Prostate gland (tissue), 2 donors: ENCODE measurements at places on chromosomes 5 and 9.

- no peak overlapping the region for H3K4me3 ChIP-seq
- H3K27ac ChIP-seq, result no peak overlapping the region
- H3K36me3 ChIP-seq, result no peaks in the 10 kb centered on the region
- no peaks in the 10 kb centered on the region for H3K27me3 ChIP-seq
- H3K4me1 ChIP-seq, result no peaks in the 10 kb centered on the region
- DNase-seq, result no peak
Measured at GRCh38 chr9:120214332-120214731, 365.6 kb downstream of the CDK5RAP2 start.

DNA sequence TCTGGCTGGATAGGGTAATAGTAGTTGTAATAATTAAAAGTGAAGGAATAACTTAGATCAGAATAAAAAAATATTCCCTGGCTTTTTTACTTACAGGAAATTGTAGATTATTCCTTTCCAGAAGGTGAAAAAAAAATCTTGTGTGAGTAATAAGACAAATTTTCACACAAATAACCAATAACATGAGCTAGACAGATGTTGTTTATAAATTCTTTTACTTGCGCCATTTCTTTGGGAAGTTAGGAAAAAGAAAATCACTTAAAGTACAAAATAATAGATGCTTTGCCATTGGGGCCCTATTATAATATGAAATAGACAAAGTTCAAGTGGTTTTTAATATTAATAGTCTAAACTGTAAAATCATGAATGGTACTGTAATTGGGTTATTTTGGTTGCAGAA lies 204.1 kb downstream of the ARRDC3 start:
- no peak overlapping the region for H3K27ac ChIP-seq
- no peak overlapping the region for H3K4me3 ChIP-seq
- H3K4me1 ChIP-seq, result no peaks in the 10 kb centered on the region
- no peaks in the 10 kb centered on the region for H3K27me3 ChIP-seq
- no peak for DNase-seq

DNA sequence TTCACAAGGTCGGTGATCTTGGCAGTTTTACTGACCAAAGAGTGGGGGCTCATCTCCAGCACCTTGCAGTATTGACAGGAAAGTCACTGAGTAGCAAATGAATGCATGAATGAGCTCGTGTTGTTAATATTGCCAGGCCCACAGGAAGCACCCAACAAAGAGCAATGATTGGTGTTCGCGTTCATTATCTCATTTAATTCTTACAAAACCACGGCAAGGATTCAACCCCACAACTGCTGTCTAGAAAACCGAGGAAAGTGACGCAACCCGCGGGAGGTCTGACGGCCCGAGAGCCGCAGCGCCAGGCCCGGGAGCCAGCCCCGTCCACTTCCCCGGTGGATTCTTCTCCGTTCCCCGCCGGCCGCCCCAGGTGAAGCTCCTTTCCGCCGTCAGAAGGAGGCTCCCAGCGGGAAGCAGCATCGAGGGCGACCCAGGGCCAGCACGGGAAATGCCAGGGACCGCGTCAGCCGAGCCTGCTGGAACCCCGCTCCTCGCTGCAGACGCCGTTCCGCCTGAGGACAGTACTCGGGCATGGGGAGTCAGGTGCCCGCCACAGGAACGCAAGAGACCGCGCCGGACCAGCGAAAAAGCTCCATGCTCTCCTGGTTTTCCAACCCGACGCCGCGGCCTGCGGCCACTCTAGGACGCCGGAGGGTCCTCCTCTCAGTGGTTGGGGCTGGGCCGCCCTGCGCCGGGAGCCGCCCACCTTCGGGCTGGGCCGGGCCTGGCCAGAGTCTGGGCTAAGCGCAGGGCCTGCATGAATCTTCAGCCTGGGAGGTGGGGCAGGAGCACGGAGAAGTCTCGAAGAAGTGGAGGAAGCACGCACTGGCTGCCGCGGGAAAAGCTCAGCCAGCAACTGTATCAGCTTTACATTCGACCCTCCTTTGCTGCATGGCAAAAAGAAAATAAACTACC lies 19.8 kb upstream of the FER start:
- DNase-seq, result peak; percentile 89
- H3K27ac ChIP-seq, result peak overlapping the region; percentile 86
- H3K36me3 ChIP-seq, result no peaks in the 10 kb centered on the region
- H3K4me1 ChIP-seq, result no peaks in the 10 kb centered on the region

DNA sequence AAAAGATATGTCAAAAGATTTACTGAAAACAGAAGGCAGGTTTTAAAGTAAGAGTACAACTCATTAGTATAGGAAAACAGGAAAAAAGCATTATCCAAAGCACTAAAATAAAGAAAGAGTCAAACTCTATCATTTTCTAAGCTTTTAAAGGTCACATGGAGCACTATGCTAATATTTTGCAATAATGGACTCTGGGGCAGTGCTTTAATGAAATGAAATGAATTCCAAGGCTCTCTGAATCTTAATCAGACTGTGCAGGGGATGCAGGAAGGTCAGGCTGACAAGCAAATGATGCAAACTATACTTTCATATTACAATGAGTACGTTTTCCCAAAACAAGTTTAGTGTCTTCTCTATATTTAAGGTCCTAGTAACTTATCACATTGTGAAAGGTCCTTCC lies 981.9 kb upstream of the DMAC1 start:
- no peak for DNase-seq
- no peaks in the 10 kb centered on the region for H3K36me3 ChIP-seq
- H3K4me3 ChIP-seq, result no peak overlapping the region
- peaks cover 5% of the 10 kb centered on the region for H3K4me1 ChIP-seq
- no peak overlapping the region for H3K27ac ChIP-seq

DNA sequence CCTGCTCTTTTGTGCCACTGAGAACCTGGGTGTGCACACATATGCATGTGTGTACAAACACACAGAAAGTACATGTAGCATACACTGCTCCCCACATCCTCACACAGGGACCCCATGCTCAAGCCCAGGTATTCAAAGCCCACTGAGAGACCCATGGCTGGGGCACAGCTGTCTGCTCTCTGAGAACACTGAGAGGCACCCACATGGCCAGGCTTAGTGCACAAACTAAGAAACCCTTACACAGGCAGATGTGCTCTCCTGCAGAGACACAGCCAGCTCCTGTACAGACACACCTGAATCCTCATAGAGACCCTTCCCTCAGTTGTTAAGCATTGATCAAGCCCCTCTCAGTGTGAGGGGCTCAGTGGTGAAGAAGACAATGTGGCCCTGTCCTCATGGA lies 92.5 kb downstream of the CACNA1B start:
- H3K27ac ChIP-seq, result no peak overlapping the region
- H3K36me3 ChIP-seq, result no peaks in the 10 kb centered on the region
- no peaks in the 10 kb centered on the region for H3K27me3 ChIP-seq
- H3K4me1 ChIP-seq, result no peaks in the 10 kb centered on the region
- DNase-seq, result no peak
- H3K4me3 ChIP-seq, result no peak overlapping the region

GRCh38 chr5:67393211-67393610 lies 196.6 kb upstream of the CD180 start:
- no peak for DNase-seq
- no peaks in the 10 kb centered on the region for H3K36me3 ChIP-seq
- H3K4me3 ChIP-seq, result no peak overlapping the region
- H3K27me3 ChIP-seq, result no peaks in the 10 kb centered on the region
- no peak overlapping the region for H3K27ac ChIP-seq

- no peaks in the 10 kb centered on the region for H3K36me3 ChIP-seq
- H3K4me1 ChIP-seq, result no peaks in the 10 kb centered on the region
- no peaks in the 10 kb centered on the region for H3K27me3 ChIP-seq
- no peak overlapping the region for H3K4me3 ChIP-seq
- no peak for DNase-seq
Measured at GRCh38 chr5:14414656-14415023, 167.0 kb upstream of the OTULINL start.

DNA sequence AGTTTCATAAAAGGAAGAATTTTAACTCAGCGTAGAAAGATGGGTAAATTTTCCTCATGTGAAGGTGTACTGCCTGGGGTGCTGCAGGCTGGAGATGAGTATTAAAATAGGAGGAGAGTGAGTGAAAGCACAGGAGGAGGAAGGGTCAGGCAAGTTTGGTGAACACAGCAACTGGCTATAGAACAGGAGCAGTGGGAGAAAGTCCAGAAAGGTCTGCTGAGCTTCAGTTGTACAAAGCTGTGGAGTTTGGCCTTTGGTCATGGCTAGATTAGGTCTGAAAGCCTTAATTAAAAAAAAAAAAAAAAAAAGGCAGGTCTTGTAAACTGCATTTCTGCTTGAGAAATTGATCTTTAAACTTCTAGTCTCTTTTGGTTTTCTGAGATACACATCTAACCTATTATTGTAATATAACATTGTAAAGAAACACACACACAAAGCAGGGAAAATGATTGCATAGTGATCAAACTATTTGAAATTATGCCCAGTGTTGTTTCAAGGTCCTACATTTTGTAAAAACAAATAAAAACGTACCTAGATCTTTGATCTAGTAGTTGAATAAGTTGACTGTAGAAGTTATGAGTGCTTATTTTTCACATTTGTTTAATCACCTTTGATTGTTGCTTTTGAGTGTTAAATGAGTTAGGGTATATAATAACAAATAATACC lies 43.6 kb downstream of the MAP3K1 start:
- H3K36me3 ChIP-seq, result no peaks in the 10 kb centered on the region
- no peaks in the 10 kb centered on the region for H3K27me3 ChIP-seq
- DNase-seq, result no peak
- H3K27ac ChIP-seq, result no peak overlapping the region
- no peaks in the 10 kb centered on the region for H3K4me1 ChIP-seq
- no peak overlapping the region for H3K4me3 ChIP-seq

DNA sequence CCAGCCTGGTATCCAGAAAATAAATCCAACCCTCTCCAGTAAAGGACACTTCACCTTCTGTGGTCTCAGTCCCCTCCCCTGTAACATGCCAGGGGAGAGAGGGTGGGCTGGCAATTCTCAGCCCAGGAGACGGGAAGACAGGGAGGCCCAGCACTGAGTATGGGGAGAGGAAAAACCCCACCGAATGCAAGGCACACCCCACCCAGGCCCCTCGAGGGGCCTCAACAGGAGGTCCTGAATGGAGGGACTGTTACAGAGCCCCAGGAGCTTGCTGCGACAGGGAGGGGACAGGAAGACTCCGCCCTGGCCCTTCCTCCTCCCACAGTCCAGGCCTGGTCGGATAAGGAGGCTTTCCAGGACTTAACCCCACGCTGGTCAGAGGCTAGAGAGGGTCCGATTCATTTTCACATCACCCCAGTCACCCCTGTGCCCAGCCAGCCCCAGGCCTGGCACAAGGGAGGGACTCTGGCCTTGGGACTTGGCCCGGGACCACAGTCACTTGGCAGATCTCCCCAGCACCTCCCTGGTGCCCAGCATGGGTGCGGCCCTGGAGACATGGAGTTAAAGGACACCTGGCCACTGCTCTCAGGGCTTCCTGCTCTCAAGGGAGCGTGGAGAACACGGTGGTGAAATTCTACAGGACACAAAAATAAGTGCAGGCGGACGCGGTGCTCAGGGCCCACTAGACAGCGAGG lies 44.9 kb upstream of the STXBP1 start:
- H3K4me1 ChIP-seq, result peaks cover 30% of the 10 kb centered on the region
- peak overlapping the region; percentile 81 for H3K27ac ChIP-seq
- H3K27me3 ChIP-seq, result no peaks in the 10 kb centered on the region

GRCh38 chr5:53825926-53826325 lies 265.5 kb downstream of the NDUFS4 start:
- no peak for DNase-seq
- H3K27ac ChIP-seq, result no peak overlapping the region
- H3K4me1 ChIP-seq, result no peaks in the 10 kb centered on the region
- H3K36me3 ChIP-seq, result no peaks in the 10 kb centered on the region

DNA sequence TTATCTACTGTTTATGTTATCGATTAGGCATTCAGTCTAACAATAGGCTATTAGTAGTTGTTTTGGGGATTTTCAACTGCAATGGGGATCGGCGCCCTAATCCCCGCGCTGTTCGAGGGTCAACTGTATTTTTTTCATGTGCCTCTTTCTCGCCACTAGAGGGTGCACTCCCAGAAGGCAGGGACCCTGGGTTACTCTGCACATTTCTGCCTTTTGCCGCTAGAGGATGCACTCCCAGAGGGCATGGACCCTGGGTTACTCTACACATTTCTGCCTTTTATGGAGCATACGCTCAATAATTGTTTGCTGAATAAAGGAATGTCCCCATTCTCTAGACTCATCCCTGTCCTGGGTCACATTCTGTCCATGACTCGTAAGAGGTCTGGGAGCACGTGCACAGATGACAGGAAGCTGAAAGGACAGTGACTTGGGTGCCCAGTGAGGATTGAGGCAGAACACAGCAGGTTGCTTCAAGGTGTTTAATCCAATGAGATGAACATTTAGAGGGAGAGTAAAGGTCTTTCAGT lies 27.9 kb upstream of the RECK start:
- no peaks in the 10 kb centered on the region for H3K36me3 ChIP-seq
- no peaks in the 10 kb centered on the region for H3K27me3 ChIP-seq
- DNase-seq, result peak; percentile 48
- H3K4me1 ChIP-seq, result no peaks in the 10 kb centered on the region

DNA sequence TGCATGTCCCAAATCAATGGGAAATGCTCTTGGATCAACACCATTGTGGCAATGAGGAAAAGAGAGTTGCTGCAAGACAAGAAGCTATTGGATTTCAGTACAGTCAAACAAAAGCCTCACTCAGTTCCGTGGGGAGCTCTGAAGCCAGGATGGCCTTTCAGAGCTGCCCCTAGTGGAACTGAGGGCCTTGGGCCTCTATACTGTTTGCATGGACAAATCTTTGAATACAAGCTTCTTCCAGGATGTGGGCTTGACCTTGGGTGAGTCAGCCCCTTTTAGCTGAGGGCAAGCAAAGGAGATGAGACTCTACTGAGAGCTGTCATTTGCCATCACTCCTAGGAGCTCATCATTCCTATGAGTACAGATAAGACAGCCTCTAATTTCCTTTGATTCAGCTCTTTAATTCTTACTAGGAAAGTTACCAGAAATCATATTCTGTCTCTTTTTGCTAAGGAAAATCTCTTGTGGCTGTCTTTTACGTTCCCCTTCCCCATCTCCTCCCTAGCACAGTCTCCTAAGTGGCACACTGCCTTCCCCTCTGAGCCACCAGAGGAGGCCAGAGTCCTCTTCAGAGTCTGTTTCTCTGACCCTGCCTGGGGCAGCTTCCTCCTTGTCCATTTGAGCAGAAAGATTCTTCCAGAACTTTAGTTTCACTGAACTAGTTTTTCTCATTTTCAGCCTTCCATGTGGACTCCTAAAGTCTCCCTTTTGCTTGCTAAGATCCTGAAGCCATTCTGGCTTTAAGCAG lies 168.8 kb upstream of the POC5 start:
- H3K36me3 ChIP-seq, result no peaks in the 10 kb centered on the region
- H3K27me3 ChIP-seq, result no peaks in the 10 kb centered on the region
- no peak overlapping the region for H3K27ac ChIP-seq
- no peak overlapping the region for H3K4me3 ChIP-seq
- H3K4me1 ChIP-seq, result no peaks in the 10 kb centered on the region

DNA sequence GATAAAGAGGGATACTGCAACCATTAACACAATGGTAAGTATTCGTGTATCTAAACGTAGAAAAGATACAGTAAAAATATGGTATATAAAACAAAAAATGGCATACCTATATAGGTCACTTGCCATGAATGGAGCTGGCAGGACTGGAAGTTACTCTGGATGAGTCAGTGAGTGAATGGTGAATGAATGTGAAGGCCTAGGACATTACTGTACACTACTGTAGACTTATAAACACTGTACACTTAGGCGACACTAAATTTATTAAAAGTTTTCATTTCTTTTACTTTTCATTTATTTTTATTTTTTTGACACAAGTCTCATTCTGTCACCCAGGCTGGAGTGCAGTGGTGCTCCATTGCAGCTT lies 14.1 kb downstream of the TDRD7 start:
- no peak for DNase-seq
- no peak overlapping the region for H3K27ac ChIP-seq
- H3K36me3 ChIP-seq, result no peaks in the 10 kb centered on the region
- H3K27me3 ChIP-seq, result no peaks in the 10 kb centered on the region
- H3K4me1 ChIP-seq, result no peaks in the 10 kb centered on the region
